ENCODE measurements at places on chromosomes 3 and 15. TPM values are rescaled to one million over a fixed set of nuclear protein-coding genes. Genes with fewer than 3 reads are reported as not detected.

GRCh38 chr15:93983526-93983925 lies 247.8 kb upstream of the MCTP2 start:
- no peak for DNase-seq

DNA sequence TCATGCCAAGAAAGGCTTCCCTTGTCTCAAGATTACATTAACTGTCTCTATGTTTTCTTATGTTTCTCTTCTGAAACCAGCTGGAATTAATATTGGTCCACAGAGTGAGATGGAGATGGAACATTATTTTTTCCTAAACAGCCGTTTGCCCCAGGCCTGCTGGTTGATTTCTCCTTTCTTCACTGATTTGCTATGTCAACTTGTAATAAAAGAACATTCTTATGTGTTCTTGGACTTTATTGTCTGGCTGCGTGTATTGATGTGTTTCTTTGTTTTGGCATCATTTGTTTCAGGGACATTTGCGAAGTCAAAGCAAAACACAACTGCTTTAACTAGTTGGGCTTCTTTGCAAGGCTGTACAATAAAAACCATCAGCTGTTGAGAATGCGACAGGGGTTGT lies 168.5 kb downstream of the FAM43A start:
- no peak for DNase-seq

- no peak for DNase-seq
These were observed 269.1 kb downstream of the SCAPER start for GRCh38 chr15:76636059-76636458.

GRCh38 chr3:5087209-5087608 lies 34.9 kb upstream of the ARL8B start:
- DNase-seq, result no peak

LRRC28 gene
- total RNA-seq, result 51.6 TPM

ZNF385D gene
- total RNA-seq, result 1.7 TPM

All from thyroid gland (tissue), 4 donors.